SK-N-MC (cell line): ENCODE measurements at places on chromosomes 11 and 22.

DNA sequence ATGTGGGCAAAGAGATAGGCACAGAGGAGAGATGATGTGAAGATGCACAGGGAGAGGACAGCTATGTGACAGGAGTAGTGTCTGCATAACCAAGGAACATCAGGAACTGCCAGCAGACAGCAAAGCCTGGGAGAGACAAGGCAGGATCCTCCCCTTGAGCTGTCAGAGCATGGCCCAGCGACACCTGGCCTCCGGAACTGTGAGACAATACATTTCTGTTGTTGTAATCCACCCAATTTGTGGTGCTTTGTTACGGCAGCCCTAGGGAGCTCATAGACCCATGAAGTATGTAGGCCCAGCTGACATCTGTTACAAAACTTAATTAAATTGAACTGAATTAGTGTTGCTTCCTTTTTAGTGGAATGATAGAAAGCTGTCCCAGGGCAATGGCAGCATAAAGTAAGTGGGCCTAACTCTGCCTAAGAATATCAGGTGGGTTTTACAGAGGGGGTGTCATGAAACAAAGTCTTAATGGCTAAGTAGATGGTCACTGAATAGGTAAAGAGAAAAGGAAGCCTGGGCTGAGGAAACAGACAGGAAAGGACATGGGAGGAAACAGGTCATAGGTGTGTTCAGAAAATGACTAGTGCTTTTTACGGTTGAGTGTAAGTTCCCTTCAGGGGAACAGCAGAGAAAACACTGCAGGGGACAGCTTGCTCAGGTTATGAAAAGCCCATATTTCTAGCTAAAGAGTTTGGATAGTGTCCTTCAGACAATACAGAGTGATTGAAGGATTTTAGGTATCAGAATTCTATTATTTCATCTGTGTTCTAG is 24.8 kb downstream of the RASSF10 start:
- DNase-seq, result no peak

DNA sequence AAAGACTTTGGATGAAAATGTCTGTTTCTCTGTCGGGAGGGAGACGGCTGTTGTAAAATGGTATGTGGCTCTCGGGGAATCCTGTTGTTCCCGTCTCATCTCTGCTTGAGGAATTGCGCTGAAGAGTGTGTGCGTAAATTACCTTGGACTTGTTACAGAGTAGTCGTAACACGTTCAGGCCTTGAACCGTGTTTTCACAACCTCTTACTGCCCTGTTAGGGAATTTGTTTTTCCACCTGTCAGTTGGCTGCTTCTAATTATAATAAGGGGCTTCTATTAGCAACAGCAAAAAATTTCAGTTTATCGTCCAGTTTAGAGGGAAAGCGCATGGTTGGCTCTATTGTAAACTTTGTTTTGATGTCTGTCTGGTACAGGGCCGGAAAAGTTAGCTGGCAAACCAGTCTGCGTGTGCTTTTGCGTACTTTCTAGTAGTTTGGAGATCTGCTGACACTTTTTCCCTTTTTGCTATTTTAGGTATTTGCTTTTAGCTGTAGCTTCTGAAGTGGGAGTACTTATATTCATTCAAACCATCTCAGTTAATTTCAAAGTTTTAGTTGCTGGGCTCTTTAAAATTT is 1.5 kb downstream of the HIPK3 start:
- DNase-seq, result no peak

GRCh38 chr11:113494021-113494420 is 18.8 kb upstream of the DRD2 start:
- no peak for DNase-seq

- DNase-seq, result no peak
Measured at GRCh38 chr11:109422870-109423465, 978 bp downstream of the C11orf87 start.

GRCh38 chr11:134261626-134262488 is 8.5 kb downstream of the ACAD8 start:
- DNase-seq, result no peak

- peak; percentile 2 for DNase-seq
Measured at GRCh38 chr22:24938741-24939341, 7.7 kb downstream of the LHFPL7 start.

DNA sequence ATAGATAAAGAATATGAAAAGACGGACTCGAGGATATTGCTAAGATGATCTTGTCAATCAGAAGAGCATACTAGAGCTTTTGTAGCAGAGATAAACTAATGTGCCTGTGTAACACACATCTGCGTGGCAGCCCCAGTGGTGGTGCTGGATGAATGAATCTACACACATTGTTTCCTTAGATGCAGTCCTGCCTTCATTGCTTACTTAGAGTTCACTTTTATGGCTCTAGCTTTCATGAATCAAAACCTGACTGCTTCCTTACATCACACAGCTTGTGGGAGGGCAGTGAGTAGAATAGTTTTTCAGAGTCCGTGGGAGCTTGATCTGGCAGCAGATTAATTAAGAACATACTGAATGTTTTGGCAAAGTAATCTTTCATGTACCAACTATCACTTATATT is 83.7 kb downstream of the EXT2 start:
- no peak for DNase-seq

- DNase-seq, result no peak
Measured at GRCh38 chr22:44935724-44936123, 74.1 kb downstream of the PHF21B start.

DNA sequence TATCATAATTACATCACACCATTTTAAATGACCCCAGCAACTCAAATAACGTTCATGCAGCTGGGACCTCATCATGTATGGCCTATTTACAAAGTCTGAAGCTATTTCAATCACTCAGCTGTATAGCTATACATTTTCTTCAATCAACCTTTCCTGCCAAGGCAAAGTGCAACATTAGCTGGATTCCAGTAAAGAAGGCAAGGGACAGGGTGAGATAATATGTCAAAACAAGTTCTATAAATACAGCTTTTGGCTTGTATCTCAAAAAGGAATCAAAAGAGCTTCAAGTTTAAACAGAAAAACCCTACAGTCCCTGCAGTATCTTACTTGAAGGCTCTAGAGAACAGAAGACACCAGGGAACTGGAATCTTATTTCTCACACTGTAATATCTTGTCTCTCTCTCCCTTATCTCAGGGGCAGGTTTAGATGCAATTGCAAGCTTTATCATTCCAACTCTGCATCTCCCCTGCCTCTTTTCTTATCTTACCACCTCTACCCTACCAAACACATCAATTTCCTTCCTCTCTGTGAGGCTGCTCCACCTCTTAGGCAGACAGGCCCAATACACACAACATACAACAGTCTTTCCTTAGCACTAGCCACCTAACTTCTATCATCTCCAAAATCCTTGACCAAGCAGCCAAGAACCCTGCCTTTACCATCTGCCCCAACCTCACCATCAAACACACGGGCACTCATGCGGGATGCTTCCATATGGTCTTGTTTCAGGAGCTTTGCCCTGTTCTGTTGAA is 34.5 kb downstream of the CELF1 start:
- DNase-seq, result no peak

DNA sequence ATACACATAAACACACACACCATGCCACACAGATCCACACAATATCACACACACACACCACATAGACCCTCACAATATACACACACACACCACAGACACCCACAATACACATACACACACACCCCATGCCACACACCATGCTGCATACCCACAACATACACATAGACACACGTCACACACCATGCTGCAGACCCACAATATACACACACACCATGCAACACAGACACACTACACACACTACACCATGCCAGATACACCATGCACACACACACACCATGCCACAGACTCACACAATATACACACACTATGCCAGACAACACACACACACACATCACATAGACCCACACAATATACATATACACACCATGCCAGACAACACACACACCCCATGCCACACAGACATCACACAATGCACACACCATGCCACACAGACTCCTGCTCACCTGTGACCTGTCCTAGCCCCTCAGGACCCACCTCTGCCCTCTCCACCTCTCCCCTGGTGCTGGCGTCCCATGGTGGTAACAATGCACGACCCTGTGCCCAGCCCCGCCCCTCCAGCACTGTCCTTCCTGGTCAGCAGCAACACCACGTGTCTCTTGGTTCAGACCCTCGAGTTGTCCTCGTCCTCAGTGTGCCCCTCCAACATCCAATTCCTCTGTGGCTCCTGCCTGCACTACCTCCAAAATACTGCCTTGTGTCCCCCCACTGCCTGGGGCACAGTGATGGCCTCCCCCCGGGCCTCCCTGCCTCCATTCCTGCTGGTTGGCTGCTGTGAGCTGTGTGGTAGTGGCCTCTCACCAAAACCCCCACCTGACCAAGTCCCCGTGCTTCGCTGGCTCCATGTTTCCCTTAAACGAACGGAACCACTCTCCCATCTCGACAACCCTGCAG is 23.7 kb upstream of the RFPL3 start:
- no peak for DNase-seq
